ENCODE measurements at places on chromosomes 2 and 18. TPM values are rescaled to one million over a fixed set of nuclear protein-coding genes. Genes with fewer than 3 reads are reported as not detected.

DNA sequence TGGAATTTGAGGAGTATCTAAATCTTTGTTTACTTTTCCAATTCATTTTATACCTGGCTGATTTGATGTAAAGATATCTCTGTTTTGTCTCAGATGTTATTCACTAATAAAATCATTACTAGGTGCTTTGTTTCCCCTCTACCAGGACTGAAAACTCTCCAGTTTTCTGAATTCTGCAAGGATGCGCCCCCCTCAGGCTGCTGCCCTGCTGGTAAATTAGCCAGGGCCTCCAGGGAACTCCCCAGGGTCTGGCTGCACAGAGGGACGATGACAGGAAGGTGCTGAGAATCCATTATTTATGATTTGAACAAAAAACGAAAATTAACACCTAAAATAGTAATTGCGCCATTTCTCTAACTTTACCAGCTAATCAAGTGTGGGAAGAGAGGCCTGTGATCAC is 541.2 kb upstream of the POU3F3 start:
- no peak for DNase-seq
- H3K27me3 ChIP-seq = no peaks in the 10 kb centered on the region
- H3K4me3 ChIP-seq = no peak overlapping the region
- no peak overlapping the region for H3K27ac ChIP-seq
- H3K4me1 ChIP-seq = no peaks in the 10 kb centered on the region

GRCh38 chr2:188345020-188345419 is 53.3 kb downstream of the GULP1 start:
- H3K36me3 ChIP-seq = no peaks in the 10 kb centered on the region
- H3K27me3 ChIP-seq = no peaks in the 10 kb centered on the region
- no peak overlapping the region for H3K4me3 ChIP-seq
- H3K27ac ChIP-seq = no peak overlapping the region

- peaks cover 38% of the 10 kb centered on the region for H3K4me1 ChIP-seq
- no peak overlapping the region for H3K4me3 ChIP-seq
- peak; percentile 80 for DNase-seq
- H3K36me3 ChIP-seq = peaks cover 54% of the 10 kb centered on the region
Measured at GRCh38 chr18:3704556-3705344, 254.8 kb downstream of the TGIF1 start.

DNA sequence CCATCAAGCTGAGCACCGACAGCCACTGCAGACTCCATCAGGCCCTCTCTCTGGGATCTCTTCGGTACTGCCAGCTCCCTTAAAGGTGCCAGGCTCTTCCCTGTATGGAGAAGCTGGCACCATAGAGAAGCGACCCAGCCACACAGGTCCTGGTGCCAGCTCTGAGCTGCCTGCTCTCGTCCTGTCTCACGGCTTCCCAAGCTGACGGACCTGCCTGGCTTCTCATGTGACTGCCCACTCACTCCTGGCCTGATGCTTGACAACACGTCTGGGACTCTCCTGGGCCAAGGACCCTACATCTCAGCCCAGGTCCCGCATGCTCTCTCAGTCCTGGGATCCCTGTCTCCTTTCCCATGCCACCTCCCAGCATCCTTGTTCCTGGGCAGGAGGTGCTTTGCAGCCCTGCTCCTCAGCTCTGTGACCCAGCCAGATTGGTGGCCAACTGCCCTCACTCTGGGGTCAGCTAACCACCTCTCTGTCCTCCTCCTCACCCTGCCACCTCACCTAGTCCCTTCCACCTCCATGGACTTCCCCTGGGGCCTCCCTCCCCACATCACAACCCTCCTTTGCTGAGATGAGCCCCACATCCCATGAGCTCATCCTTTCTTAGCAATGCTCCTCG is 12.5 kb upstream of the ATOH8 start:
- H3K27ac ChIP-seq = peak overlapping the region; percentile 68
- no peak overlapping the region for H3K4me3 ChIP-seq
- no peaks in the 10 kb centered on the region for H3K27me3 ChIP-seq
- DNase-seq = no peak

DNA sequence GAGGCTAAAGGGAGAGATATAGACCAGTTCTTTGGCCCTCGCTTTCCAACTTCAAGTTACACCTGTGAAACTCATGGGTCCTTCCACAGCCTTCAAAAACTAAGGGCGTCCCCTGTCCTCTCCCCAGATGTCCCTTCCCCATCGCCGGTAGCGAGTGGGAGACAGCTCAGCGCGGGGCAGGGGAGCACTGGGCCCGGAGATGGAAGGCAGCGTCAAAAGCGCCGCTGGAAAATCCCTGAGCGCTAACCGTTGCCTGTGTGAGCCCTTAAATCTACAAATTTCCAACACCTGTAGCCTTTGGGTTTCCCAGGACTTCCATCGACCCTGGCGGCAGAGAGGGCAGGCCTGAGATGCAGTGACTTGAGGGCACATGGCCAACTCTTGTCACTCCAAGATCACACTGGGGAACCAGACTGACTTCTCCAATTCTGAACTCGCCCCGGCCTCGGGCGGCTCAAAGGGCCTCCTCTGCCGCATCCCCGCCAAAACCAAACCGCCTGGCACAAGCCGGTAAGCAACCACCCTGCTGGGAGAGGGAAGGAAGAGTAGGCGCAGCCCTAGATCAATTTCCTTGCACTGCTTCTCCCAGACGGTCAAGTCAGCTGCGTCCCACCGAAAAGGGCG is 879 bp upstream of the EPAS1 start:
- H3K27me3 ChIP-seq = peaks cover 84% of the 10 kb centered on the region
- H3K36me3 ChIP-seq = no peaks in the 10 kb centered on the region
- H3K27ac ChIP-seq = no peak overlapping the region
- peaks cover 33% of the 10 kb centered on the region for H3K4me1 ChIP-seq

Gene TUBA4A
- total RNA-seq = 68.0 TPM

Gene FAM237A
- total RNA-seq = not detected

Data from A673 (cell line).